Activated T-helper 17 cell treated with anti-CD3 and anti-CD28 coated beads, Interleukin-2, amount 50 U/mL, for 72 hours (primary cell): ENCODE measurements at places on chromosomes 2 and 18.
A peak's percentile ranks its signal among the peaks of the same experiment; 100 is the strongest.

DNA sequence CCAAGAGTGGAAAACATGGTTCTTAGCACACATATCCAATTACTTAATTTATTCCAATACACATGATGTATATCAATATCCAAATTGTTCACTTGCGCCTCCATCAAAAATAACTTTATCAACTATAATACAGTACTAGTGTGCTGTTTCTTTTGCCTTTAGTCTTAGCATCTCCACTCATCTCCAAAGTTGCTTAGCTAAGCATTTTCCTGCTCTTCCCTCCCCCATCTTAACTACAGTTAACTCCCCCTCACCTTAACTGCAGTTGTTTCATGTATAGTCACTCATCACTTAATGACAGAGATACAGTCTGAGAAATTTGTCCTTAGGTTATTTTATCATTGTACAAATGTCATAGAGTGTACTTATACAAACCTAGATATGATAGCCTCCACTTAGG is 705.2 kb upstream of the LINC00305 start:
- no peaks in the 10 kb centered on the region for H3K27me3 ChIP-seq
- no peak overlapping the region for H3K27ac ChIP-seq
- H3K4me1 ChIP-seq, result no peaks in the 10 kb centered on the region
- ATAC-seq, result no peak

GRCh38 chr2:114352988-114353387 is 89.5 kb upstream of the DPP10 start:
- ATAC-seq, result no peak
- H3K4me1 ChIP-seq, result no peaks in the 10 kb centered on the region
- no peaks in the 10 kb centered on the region for H3K36me3 ChIP-seq
- H3K4me3 ChIP-seq, result no peak overlapping the region
- no peaks in the 10 kb centered on the region for H3K27me3 ChIP-seq

- H3K4me1 ChIP-seq, result peaks cover 3% of the 10 kb centered on the region
- no peak overlapping the region for H3K27ac ChIP-seq
- no peaks in the 10 kb centered on the region for H3K27me3 ChIP-seq
- no peaks in the 10 kb centered on the region for H3K36me3 ChIP-seq
- no peak for ATAC-seq
- no peak overlapping the region for H3K4me3 ChIP-seq
Observed at GRCh38 chr2:219459460-219460311, 25.0 kb downstream of the SPEG start.

- H3K36me3 ChIP-seq, result no peaks in the 10 kb centered on the region
- no peaks in the 10 kb centered on the region for H3K27me3 ChIP-seq
- no peaks in the 10 kb centered on the region for H3K4me1 ChIP-seq
- no peak overlapping the region for H3K4me3 ChIP-seq
- no peak overlapping the region for H3K27ac ChIP-seq
- ATAC-seq, result no peak
Observed at GRCh38 chr2:163800951-163801381, 65.2 kb upstream of the FIGN start.

DNA sequence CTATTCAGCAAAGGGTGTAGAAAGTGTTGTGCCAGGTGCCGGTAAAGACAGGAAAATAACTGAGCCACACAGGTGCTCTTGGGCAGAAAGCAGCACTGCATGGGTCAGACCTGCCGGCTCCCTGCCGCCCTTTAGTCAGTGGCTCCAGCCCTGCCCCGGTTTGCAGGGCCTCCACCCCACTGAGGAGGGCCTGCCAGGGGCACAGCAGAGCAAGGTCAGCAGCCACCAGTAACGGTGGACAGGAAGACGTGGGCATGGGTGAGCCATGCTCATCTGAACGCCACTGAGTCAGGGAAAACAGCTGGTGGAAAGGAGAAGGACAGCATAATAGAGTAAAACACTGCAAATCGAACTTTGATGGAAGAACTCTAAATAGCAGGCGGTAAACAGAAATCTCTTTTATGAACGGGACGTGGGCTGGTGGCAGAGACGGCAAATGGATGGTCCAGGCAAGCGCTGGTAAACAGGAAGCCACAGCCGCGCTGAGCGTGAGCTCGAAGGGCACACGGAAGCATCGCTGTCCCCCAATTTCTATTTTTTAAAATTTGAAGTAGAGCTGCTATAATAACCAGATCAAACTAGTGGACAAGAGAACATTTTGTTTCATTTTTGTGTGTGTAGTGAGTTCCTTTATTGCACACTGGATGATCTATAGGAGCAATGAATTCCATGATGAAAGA is 141.8 kb upstream of the ALKAL2 start:
- peak overlapping the region; percentile 87 for H3K4me3 ChIP-seq
- H3K4me1 ChIP-seq, result peaks cover 13% of the 10 kb centered on the region
- peak; percentile 91 for ATAC-seq
- H3K27ac ChIP-seq, result peak overlapping the region; percentile 95

GRCh38 chr2:11498543-11499034 is 32.6 kb upstream of the E2F6 start:
- H3K4me3 ChIP-seq, result no peak overlapping the region
- no peaks in the 10 kb centered on the region for H3K36me3 ChIP-seq
- peak; percentile 84 for ATAC-seq
- H3K27me3 ChIP-seq, result peaks cover 16% of the 10 kb centered on the region

GRCh38 chr2:8676191-8676920 is 5.5 kb upstream of the ID2 start:
- H3K4me3 ChIP-seq, result peak overlapping the region; percentile 96
- no peak overlapping the region for H3K27ac ChIP-seq
- H3K36me3 ChIP-seq, result peaks cover 13% of the 10 kb centered on the region
- no peak for ATAC-seq

DNA sequence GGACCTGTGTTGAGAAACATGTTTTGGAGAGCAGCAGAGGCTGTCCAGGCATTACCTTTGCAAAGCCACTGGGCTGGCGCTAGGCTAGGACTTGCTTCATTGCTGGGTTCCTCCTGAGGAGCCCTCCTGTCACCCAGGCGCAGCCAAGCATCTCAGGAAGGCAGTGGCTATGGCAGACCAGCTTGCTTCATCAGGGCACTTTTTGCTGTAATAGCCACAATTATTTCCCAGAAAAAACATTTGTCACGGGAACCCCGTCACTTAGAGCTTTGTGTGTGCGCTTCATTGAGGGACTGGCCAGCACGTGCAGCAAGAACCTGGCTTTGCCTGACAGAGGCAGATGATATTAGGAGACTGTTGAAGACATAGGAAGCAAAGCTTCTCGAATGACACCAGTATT is 36.4 kb downstream of the SLC20A1 start:
- no peak overlapping the region for H3K27ac ChIP-seq
- ATAC-seq, result no peak

DNA sequence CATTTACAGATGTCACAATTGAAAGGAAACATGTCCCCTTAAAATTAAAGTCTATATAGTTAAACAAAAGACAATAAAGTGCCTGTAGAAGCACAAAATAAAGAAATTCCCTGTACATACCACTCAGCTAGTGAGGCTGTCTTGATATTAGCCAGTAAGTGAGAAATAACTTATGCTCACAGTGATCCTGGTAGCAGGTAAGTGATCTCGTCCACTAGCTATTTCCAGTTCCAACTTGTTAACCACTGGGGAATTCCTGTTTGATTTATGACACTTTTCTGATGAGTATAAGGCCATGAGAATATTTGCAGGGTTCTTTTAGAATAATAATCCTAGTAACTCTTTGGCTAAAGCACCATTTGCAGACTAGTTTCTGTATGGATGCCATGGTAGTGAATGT is 127.9 kb upstream of the PGAP1 start:
- peak; percentile 90 for ATAC-seq
- H3K36me3 ChIP-seq, result peaks cover 100% of the 10 kb centered on the region
- no peaks in the 10 kb centered on the region for H3K27me3 ChIP-seq
- H3K4me1 ChIP-seq, result peaks cover 6% of the 10 kb centered on the region

DNA sequence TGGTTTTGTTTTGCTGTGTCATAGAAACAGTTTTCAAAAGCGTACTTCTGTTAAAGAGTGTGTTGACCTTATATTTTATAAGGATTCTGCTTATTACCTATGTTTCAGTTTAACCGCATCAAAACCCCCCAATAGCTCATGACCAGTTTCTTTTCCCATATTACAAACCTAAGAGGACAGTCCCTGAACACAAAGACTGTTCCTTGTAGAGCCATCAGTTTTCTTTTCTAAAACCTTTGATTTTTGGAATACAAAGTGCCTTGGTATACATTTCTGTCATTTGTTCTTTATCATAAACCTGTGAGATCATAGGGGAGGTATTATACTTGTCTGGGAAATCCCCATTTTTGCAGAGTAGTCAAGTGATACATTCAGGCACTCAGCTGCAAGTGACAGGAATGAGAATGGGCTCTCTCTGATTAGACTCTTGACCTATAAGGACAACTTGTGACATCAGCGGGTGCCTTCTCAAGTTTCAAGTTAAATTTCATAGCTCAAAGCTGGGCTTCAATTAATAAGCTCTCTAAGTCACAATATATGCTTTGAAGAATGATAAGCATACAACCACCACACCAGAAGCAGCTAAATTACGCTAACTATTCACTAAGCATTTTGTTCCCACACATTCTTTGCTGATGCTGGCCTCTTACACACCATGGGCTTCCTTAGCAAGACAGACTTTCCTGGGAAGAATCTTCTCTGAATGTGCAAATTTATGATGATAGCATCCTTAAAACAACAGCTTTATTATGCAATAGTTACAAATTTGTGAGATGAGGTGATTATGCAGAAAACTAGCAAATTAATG is 97.5 kb upstream of the CD302 start:
- no peaks in the 10 kb centered on the region for H3K27me3 ChIP-seq
- peaks cover 62% of the 10 kb centered on the region for H3K4me1 ChIP-seq
- H3K4me3 ChIP-seq, result peak overlapping the region; percentile 95

- H3K4me1 ChIP-seq, result no peaks in the 10 kb centered on the region
Observed at GRCh38 chr2:3112131-3112530, 265.5 kb downstream of the EIPR1 start.

DNA sequence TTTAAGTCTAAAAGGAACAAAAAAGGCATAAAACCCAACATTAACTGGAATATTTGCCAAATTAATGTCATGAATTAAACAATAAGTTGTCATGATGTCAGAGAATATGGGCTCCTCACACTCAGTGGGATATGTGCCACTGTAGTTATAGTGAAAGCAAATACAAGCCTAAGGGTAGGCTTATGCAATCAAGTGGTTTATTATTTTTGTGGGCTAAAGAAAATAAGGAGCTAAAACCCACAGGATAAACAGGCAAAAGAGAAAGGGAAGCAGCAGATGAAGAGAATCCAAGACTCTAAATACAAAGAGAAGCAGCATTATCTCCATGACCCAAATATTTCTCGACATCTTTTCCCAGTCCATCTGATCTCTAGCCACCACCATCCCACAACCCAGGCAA is 17.5 kb downstream of the YWHAQ start:
- no peak for ATAC-seq
- no peak overlapping the region for H3K27ac ChIP-seq
- H3K4me3 ChIP-seq, result peak overlapping the region; percentile 16
- no peaks in the 10 kb centered on the region for H3K27me3 ChIP-seq
- peaks cover 78% of the 10 kb centered on the region for H3K4me1 ChIP-seq

DNA sequence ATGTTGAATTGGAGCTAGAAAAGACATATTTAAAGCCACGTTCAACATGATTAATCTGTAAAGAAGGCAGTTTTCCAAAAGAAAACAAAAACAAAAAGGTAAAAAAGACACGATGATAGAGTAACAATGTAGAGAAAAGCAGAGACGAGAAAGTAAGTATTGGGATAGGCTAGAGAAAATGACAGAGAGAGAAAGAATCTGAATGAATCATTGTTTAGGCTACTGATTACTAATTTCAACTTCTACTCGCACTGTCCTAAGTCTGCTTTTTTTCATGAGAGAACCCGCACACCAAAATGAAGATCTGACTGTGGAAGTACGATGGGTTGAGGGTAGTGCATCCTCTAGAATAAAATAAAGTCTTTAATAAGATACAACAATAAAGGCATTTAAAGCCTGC is 1599.2 kb upstream of the TMEFF2 start:
- no peaks in the 10 kb centered on the region for H3K36me3 ChIP-seq
- H3K27me3 ChIP-seq, result no peaks in the 10 kb centered on the region
- ATAC-seq, result no peak
- H3K4me1 ChIP-seq, result no peaks in the 10 kb centered on the region
- H3K27ac ChIP-seq, result no peak overlapping the region
- no peak overlapping the region for H3K4me3 ChIP-seq

- no peak overlapping the region for H3K27ac ChIP-seq
- H3K4me1 ChIP-seq, result peaks cover 11% of the 10 kb centered on the region
Observed at GRCh38 chr2:60555783-60556139, 2.3 kb upstream of the BCL11A start.

- H3K4me3 ChIP-seq, result no peak overlapping the region
- H3K27me3 ChIP-seq, result peaks cover 9% of the 10 kb centered on the region
- H3K4me1 ChIP-seq, result no peaks in the 10 kb centered on the region
- ATAC-seq, result no peak
- no peaks in the 10 kb centered on the region for H3K36me3 ChIP-seq
- H3K27ac ChIP-seq, result no peak overlapping the region
Observed at GRCh38 chr2:35803126-35803525, 552.5 kb upstream of the CRIM1 start.

GRCh38 chr2:64562148-64562784 is 38.1 kb downstream of the AFTPH start:
- H3K36me3 ChIP-seq, result peaks cover 32% of the 10 kb centered on the region
- H3K27me3 ChIP-seq, result no peaks in the 10 kb centered on the region
- H3K27ac ChIP-seq, result no peak overlapping the region
- H3K4me3 ChIP-seq, result no peak overlapping the region
- H3K4me1 ChIP-seq, result peaks cover 17% of the 10 kb centered on the region

DNA sequence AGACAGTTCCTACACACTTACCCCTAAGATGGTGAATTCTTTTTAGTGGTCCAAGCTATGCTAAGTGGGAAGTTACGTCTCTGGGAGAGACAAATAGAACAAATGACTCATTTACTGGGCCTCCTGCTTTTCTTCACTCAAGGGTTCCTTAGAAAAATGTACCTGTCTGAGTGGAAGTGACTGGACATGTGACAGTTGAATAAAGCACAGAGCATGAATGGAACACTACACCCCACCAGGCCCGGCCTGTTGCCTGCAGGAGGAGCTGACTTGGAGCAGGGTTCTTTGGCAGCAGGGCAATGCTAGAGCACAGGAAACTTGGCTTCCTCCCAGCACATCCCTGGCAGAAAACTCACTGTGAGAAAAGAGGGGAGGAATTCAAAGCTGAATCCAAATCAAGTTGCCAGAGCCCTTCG is 451.0 kb upstream of the SETBP1 start:
- no peaks in the 10 kb centered on the region for H3K27me3 ChIP-seq
- no peak overlapping the region for H3K27ac ChIP-seq
- H3K4me1 ChIP-seq, result no peaks in the 10 kb centered on the region
- no peak for ATAC-seq
- H3K4me3 ChIP-seq, result no peak overlapping the region

GRCh38 chr2:174153757-174154680 is 94.3 kb downstream of the OLA1 start:
- H3K27ac ChIP-seq, result no peak overlapping the region
- ATAC-seq, result no peak
- H3K4me1 ChIP-seq, result no peaks in the 10 kb centered on the region
- no peak overlapping the region for H3K4me3 ChIP-seq
- no peaks in the 10 kb centered on the region for H3K27me3 ChIP-seq

DNA sequence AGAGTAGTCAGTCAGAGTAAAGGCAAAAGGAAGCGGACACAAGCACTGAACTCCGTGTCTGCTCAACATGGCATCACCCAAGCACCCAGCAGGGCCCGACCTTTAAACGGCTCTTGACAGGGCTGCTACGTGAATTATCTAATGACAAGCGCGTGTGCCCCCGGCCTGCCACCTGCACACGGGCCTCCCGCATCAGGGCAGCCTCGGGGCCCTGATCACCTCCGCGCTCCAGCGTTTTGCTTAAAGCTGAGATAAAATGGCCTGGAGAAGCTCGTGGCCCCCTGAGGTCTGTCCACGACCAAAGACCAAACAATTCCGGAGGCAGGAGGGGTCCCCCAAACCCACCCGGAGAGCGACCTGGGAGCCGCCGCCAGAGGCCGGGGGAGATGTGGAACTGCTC is 376 bp downstream of the NDUFA10 start:
- peak overlapping the region; percentile 97 for H3K4me3 ChIP-seq
- H3K36me3 ChIP-seq, result peaks cover 28% of the 10 kb centered on the region
- H3K4me1 ChIP-seq, result peaks cover 19% of the 10 kb centered on the region
- peaks cover 5% of the 10 kb centered on the region for H3K27me3 ChIP-seq
- ATAC-seq, result peak; percentile 22
